ENCODE measurements at places on chromosomes 1 and 21.

DNA sequence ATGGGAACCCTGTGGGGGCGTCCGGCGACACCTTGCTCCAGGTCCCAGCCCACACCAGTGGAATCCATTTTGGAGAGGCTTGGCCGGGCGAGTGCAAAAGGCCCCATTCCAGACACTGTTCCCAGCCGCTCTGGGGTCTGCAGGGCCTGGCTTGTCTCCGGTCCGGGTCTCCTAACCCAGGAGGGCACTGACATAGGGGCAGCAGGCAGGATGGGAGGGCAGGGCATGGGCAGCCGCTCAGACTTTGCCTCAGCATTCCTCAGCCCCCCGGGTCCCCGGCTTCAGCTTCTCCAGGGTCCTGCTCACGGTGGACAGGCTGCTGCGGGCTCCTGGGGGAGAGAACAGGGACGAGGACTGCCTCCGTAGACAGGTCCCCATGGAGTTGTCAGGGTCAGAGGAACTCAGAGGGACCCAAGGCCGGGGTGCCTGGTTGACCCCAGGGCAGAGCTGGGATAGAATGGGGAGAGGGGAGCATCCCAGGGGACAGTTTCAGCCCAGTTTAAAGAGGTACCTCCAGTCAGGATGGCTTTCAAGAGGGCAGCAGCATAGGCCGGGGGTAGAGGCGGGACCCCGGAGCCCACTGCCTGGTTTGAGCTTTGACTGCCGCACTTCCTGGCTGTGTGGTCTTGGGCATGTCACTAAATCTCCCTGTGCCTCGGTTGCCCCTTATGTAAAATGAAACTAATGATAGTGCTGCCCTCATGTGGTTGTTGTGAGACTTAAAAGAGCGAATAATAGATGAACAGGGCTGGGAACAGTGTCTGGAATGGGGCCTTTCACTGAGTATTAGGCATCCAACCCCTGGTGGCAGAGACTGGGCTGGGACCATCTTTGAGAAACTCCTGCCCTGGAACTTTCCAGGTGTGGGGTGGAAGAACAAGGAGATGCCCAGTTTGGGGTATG is 3.7 kb downstream of the KNCN start:
- peak; percentile 60 for DNase-seq

DNA sequence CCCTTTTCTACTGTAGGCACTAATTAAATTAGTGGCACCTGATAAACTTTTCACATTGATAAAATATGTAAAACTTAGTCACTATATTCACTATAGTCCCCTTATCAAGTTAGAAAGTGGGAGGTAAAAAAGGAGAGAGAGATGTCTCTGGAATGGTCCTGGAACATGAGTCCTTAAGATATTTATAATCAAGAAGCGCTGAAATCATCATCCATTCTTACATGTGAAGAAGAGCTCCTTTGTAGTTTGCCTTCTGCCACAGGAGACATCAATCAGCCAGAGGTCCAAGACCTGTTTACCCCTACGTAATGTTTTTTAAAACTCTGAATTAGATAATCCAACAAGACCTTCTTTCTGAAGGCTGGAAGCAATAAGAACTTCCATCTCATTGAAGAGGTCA is 65.3 kb downstream of the GATAD2B start:
- no peak for DNase-seq

DNA sequence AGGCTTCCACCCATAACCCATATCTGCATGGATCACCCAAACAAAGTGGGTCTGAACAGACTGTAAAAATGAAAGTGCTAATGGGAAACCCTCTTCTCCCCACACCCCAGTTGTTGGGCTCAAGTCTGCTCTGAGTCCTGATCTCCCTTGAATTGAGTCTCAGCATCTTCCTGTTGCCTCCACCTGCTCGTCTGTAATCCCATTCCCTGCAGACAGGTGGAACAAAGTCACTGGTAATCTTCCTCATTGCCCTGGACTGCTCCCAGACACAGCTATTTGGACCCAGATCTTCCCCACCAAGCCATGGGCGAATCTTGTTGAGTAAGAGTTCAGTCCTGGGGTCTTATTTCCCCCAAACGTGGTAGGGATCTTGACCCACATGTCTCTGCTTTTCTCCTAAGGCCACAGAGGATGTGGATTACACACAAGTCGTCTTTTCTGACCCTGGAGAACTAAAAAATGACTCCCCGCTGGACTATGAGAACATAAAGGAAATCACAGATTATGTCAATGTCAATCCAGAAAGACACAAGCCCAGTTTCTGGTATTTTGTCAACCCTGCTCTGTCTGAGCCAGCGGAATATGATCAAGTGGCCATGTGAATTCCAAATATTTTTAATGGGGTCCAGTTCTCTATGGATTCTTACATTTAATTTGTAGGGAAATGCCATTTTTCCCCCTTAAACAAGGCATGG is 15.7 kb downstream of the AVPR1B start:
- DNase-seq: no peak

GRCh38 chr1:229924639-229925038 is 142.4 kb upstream of the GALNT2 start:
- no peak for DNase-seq

GRCh38 chr1:31244326-31244725 is 4.6 kb upstream of the NKAIN1 start:
- DNase-seq: no peak

GRCh38 chr1:231883382-231883781 is 256.8 kb downstream of the DISC1 start:
- no peak for DNase-seq

- no peak for DNase-seq
Measured at GRCh38 chr1:31241321-31241720, 1.6 kb upstream of the NKAIN1 start.

DNA sequence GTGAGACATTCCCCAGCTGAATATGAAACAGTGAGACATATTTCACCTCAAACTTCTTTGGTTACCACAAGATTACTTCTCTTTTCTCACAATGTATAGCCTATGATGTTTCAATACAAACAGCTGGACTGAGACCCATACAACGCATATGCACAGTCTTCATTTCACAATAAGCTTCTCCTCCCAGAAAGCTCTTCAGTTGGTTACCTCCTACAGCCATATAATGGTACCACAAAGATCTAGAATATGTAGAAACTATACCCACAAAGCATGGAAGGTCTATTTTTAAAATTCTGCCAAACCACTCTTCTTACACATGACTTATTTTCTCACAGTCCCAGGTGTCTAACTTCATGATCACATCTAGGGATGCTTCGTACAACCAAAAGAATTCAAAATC is 70.8 kb downstream of the JAK1 start:
- DNase-seq: no peak

DNA sequence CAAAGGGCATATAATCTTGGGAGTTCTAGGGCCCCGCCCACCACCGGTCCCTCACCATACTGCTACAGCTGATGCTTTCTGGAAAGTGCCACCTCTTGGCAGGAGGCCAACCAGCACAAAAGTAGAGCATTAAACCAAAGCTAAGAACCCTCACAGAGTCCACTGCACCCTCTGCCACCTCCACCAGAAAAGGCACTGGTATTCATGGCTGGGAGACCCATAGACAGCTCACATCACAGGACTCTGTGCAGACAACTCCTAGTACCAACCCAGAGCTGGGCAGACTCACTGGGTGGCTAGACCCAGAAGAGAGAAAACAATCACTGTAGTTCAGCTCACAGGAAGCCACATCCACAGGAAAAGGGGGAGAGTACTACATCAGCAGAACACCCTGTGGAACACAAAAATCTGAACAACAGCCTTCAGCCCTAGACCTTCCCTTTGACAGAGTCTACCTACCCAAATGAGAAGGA is 10.8 kb downstream of the THEM4 start:
- DNase-seq: peak; percentile 68

DNA sequence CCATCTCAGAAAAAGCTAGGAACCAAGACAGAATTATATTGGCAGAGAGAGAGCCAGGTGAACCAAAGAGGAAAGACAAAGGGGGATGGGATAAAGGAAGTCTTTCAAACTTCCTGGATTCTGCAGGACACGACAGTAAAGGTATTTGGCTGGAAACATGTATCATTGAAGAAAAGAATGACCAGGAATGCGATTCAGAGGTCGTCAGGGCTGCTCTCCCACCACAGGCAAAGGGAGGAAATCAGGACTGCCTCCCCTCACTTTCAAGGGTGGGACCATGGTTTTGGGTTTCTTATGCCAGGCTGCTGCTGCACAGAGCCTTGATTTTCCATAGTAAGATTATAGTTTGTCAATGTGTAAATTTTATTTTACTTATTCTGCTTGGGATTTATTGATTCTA is 848.8 kb downstream of the BRINP3 start:
- DNase-seq: no peak

DNA sequence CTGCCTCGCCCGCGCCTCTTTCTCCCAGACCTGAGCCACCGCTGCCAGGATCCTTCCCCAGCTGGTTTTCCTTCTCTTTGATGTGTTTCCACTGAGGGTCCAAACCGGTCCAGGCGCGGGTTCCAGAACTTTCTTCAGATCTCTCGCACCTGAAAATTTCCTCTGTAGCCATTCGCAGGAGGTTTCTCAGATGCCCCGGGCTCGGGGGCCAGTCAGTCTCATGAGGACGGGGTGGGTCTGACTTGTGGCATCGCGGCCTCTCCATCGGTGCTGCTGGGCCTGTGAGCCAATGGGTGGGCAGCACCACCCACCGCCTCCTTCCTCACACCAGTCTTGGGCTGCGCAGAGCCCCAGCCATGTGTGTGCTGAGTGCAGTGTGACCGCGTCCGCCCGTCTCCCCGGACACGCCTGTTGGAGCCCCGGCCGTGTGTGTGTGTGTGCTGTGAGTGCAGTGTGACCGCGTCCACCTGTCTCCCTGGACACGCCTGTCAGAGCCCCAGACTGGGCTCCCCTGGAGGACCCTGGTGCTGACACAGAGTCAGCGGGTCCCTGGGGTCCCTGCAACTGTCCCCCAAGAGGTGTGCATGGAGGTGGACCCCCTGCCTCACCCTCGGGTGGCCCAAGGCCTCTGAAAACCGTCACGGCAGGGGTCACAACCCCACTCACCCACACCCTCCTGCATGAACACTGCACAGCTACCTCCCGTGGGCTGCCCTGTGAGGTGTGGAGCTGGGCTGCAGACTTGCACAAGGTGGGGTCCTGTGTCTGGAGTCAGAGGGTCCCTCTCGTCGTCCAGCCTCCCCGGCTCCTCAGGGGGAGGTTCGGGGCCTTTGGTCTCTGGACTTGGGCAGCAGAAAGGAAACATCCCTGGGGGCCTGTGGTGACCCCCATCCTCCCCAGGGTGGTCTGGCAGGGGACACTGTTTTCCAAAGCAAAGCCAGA is 20.2 kb downstream of the COL18A1 start:
- DNase-seq: no peak

- no peak for DNase-seq
Measured at GRCh38 chr1:85577419-85578320, 2.9 kb upstream of the CCN1 start.

- no peak for DNase-seq
Measured at GRCh38 chr1:201742476-201742875, 86.5 kb upstream of the IPO9 start.

Data from T-cell (primary cell).